ENCODE measurements at places on chromosomes 3 and 15. TPM values are rescaled to one million over a fixed set of nuclear protein-coding genes. Genes with fewer than 3 reads are reported as not detected.

DNA sequence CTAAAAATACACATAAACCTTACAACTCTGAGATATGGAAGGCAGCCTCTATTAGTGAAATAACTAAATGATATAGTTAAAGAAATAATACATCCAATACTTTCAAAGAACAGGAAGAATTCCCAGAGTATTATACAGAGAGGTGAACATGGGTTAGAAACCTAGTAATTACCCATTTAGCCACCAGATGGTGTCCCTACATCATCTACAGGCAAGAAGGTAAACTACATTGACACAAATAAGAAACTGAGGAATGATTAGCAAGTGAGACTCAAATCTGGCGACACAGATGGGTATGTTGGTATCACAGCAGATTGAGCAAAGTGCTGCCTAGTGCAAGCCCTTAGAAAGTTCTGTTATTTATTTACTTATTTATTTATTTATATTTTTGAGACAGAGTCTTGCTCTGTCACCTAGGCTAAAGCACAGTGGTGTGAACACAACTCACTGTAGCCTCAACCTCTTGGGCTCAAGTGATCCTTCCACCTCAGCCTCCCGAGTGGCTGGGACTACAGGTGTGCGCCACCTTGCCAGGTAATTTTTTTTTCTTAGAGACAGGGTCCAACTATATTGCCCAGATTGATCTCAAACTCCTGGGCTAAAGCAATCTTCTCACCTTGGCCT lies 28.2 kb downstream of the NEK4 start:
- DNase-seq: peak; percentile 4

GRCh38 chr15:57551715-57552677 lies 39.7 kb upstream of the MYZAP start:
- DNase-seq: no peak

DNA sequence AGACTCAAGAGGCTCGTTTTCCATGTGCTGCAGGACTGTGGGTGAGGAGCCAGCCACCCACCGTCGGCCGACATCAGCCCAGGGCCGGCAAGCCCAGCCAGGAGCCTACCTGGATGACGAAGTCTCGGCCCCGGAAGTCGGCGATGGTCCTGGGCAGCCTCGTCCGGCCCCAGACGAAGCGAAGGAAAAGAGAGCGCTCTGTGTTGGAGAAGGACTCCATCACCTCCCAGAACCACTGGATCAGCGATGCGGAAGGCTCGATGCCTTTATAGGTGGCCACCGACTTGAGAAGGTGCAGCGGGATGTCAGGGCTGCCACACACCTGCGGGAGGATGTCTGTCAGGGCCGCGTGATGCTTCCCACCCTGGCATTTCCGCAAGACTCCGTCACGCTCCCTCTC lies 13.8 kb upstream of the OCA2 start:
- no peak for DNase-seq

PPP1R14D gene
- polyA plus RNA-seq: 0.99 TPM

DNA sequence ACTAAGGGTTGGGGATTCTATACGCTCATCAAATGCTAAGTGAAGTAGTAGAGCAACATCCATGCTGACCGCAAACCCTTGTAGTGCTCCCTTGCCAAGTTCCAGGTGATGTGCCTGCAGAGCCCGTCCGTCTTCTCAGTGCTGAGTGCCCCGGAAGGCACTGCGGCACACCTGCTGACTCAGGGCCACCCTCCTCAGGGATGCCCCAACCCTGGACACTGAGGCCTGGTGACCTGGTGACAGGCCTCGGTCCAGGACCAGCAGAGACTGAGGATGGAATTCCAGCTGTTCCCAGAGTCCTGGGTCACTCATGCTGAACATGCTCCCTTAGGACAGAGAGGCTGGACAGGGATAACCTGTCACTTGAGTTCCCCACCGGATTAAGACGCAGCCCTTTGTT lies 422.5 kb downstream of the OCA2 start:
- DNase-seq: no peak

NRG4 gene
- 8.8 TPM for polyA plus RNA-seq

C3orf22 gene
- 0.14 TPM for polyA plus RNA-seq

DNA sequence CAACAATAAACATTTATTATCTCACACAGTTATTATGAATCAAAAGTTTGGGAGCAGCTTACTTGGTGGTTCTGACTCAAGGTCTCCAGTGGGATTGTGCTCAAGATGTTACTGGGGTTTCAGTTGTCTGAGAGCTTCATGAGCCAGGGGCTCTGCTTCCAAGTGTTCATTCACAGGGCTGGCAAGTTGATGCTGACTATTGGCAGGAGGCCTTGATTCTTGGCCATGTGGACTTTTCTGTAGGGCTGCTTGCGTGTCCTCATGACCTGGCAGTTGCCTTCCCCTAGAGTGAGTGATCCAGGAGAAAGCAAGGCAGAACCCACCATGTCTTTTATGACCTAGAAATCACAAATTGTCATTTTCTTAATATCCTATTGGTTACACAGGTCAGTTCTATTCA lies 87.2 kb upstream of the TNFAIP8L3 start:
- DNase-seq: no peak

- no peak for DNase-seq
Measured at GRCh38 chr15:85890620-85890980, 95.9 kb upstream of the KLHL25 start.

- DNase-seq: no peak
Measured at GRCh38 chr15:98455904-98456303, 192.4 kb upstream of the IGF1R start.
